ENCODE measurements at places on chromosomes 5 and 9. TPM values are rescaled to one million over a fixed set of nuclear protein-coding genes. Genes with fewer than 3 reads are reported as not detected.

Gene BSPRY
- total RNA-seq, result 0.19 TPM

Gene KLF9
- total RNA-seq, result 122 TPM

Gene CCDC192
- total RNA-seq, result not detected

Gene LCN12
- 0.71 TPM for total RNA-seq

Gene GLDC
- 0.63 TPM for total RNA-seq

Gene CNTNAP3
- total RNA-seq, result 9.3 TPM

- no peak for DNase-seq
- H3K36me3 ChIP-seq, result no peaks in the 10 kb centered on the region
- no peaks in the 10 kb centered on the region for H3K27me3 ChIP-seq
- no peak overlapping the region for H3K4me3 ChIP-seq
- no peak overlapping the region for H3K27ac ChIP-seq
Observed at GRCh38 chr5:165616490-165617405, 2111.3 kb downstream of the MAT2B start.

DNA sequence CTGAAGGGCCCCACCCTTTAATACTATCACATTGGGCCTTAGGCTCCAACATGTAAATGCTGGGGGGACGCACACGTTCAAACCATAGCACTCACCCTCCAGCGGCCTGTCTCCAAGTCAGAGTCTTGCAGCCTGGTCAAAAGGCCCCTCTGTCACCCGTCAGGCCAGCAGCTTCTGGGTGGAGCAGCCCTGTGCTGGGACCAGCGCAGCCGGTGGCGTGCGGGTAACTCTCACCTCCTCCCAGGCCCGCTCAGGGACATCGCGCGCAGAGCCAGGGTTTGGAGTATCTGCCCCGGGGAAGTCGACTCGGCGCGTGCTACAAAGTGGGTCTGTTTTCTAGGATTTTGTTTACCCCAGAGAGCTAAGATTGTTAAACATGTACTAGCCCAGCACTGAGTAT, 93.0 kb upstream of the COL5A1 start:
- no peaks in the 10 kb centered on the region for H3K27me3 ChIP-seq
- H3K27ac ChIP-seq, result no peak overlapping the region
- no peaks in the 10 kb centered on the region for H3K36me3 ChIP-seq
- H3K4me3 ChIP-seq, result no peak overlapping the region

DNA sequence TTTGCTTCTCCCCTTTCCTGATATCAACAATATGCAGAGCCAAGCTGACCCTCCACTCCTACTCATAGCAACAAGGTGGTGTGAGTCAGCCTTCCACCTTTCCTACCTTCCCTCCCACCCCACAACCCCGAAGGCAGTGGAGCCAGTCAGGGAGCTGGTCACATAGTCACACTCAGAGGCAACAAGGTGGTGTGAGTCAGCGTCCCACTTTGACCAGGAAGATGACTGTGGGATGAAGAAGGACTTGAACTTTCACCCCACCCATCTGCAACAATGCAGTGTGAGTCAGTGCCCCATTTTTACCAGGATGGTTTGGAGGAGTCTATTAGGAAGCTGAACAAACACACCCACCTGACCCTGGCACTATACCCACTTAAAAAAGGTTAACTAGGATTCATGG, 30.1 kb upstream of the ZNF782 start:
- no peak for DNase-seq
- no peaks in the 10 kb centered on the region for H3K4me1 ChIP-seq
- no peaks in the 10 kb centered on the region for H3K27me3 ChIP-seq
- H3K4me3 ChIP-seq, result no peak overlapping the region
- H3K27ac ChIP-seq, result no peak overlapping the region

GRCh38 chr9:124625087-124625486, 117.9 kb upstream of the NR5A1 start:
- H3K27me3 ChIP-seq, result no peaks in the 10 kb centered on the region
- no peak overlapping the region for H3K27ac ChIP-seq
- no peaks in the 10 kb centered on the region for H3K4me1 ChIP-seq
- DNase-seq, result no peak
- no peaks in the 10 kb centered on the region for H3K36me3 ChIP-seq

DNA sequence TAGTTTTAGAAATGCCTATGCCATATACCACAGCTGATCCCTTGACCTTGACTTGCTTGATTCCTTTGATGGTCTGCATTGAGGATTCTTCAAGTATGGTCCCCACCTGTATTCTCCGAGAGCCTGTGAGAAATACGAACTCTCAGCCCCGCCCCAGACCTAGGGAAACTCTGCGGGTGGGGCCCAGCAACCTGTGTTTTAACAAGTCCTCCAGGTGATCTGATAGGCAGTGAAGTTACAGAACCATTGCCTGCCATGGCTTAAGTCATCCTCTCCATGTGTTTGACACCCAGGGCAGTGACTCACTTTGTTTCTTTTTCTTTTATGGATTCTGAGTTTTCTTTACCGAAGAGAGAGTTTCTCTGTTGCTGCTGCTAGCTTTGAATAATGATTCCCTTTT, 18.5 kb downstream of the FRMPD1 start:
- H3K27ac ChIP-seq, result no peak overlapping the region
- H3K4me1 ChIP-seq, result no peaks in the 10 kb centered on the region
- H3K36me3 ChIP-seq, result no peaks in the 10 kb centered on the region

DNA sequence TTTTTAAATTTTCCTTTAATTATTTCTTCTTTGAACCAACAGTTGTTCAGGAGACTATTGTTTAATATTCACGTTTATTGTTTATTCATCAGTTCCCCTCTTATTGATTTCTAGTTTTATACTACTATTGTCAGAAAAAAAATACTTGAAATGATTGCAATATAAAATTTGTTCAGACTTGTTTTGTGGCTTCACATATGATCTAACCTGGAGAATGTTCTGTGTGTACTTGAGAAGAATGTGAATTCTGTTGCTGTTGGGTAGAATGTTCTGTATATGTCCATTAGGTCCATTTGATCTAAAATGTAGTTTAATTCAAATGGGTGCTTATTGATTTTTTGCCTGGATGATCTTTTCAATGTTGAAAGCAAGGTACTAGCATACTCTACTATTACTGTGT, 408.7 kb upstream of the RIOK2 start:
- H3K27me3 ChIP-seq, result no peaks in the 10 kb centered on the region
- H3K36me3 ChIP-seq, result no peaks in the 10 kb centered on the region
- no peak overlapping the region for H3K4me3 ChIP-seq
- no peak overlapping the region for H3K27ac ChIP-seq

- H3K4me3 ChIP-seq, result no peak overlapping the region
- DNase-seq, result no peak
- no peaks in the 10 kb centered on the region for H3K36me3 ChIP-seq
- H3K27ac ChIP-seq, result no peak overlapping the region
- H3K27me3 ChIP-seq, result no peaks in the 10 kb centered on the region
- no peaks in the 10 kb centered on the region for H3K4me1 ChIP-seq
Observed at GRCh38 chr5:37247036-37247435, 2.1 kb downstream of the CPLANE1 start.

DNA sequence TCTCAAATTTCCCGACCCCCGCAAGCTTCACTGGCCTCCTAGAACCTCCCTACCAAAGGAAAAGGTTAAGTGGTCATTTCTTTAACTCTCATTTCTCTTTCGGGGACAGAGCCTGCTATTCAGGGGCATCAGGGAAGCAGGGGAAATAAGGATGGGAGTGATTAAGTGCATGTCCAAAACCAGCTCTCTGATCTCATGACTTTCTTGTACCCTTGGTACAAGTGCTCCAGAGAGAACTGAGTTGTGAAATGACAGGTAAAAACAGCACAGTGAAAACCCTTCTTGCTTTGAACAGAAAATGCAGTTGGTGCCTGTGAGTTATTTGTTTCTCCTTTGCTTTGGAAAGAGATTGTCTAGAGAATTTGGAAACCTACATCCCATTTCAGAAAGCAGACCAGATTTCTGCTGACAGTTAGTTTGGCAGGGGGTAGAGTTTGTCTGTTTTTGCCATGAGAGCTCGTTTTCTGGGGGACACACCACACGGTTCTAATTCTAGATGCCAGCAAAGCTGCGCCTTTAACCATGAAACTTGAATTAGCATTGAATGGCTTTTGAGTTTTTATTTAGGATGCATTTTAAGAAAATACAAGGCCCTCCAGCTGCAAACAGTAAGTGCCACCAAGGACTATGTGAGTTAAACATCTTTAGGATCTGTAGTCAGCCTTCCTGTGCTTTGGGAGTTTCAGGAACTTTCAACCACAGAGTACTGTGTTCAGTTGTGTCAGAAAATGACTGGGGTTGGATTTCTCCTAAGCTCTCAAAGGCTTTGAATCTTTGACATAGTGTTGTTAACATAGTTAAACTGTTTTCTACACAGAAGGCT, 161.7 kb upstream of the LHFPL2 start:
- DNase-seq, result no peak
- no peak overlapping the region for H3K27ac ChIP-seq
- H3K4me1 ChIP-seq, result no peaks in the 10 kb centered on the region
- H3K4me3 ChIP-seq, result no peak overlapping the region
- no peaks in the 10 kb centered on the region for H3K36me3 ChIP-seq

DNA sequence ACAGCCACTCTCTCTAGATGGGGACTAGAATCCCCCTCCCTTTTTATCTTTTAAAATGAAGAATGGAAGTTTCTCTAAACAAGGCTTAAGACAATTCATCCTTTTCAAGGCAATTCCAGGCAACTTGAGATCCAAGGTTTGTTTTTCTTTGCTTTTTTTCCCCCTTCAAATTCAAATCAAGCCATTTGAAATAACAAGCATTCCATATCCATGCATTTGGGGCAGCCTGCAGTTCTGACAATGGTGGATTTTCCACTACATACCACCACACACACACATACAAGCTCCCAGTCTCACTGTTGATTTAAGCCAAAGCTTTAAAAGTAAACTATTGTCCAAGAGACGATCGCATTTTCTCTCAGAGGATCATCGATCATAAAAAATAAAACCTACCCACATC, 424 bp downstream of the INSYN2B start:
- H3K27me3 ChIP-seq, result no peaks in the 10 kb centered on the region
- no peak overlapping the region for H3K27ac ChIP-seq
- no peak for DNase-seq
- no peak overlapping the region for H3K4me3 ChIP-seq

- no peaks in the 10 kb centered on the region for H3K36me3 ChIP-seq
- no peak for DNase-seq
- no peak overlapping the region for H3K4me3 ChIP-seq
- H3K4me1 ChIP-seq, result no peaks in the 10 kb centered on the region
- H3K27ac ChIP-seq, result no peak overlapping the region
Observed at GRCh38 chr5:137611011-137611580, 112.0 kb upstream of the SPOCK1 start.

DNA sequence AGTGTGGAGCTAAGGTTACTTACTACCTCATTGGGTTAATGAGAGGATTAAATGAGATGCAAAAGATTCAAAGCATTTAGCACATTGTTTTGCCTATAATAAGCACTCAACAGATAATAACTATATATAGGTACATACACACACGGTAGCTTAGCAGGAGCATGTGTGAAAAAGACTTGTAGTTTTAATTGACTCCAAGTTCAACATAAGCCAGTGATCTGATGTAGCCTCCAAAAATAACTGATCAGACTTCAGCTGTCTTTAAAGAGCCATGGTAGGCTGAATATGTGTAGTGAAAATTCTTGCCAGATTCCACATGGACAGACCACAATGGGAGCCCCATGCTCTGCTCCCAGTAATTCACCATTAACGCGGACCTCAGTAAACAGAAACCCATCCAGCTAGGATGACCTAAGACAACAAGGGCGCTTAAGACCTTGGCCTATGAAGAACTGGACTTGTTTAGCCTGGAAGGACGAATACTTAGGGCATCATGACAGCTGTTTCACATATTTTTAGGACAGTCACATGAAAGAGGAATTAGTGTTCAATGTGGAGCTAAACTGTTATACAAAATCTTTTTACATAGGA, 115.1 kb upstream of the ZNF366 start:
- no peaks in the 10 kb centered on the region for H3K36me3 ChIP-seq
- no peak overlapping the region for H3K27ac ChIP-seq
- DNase-seq, result no peak
- no peaks in the 10 kb centered on the region for H3K4me1 ChIP-seq
- no peaks in the 10 kb centered on the region for H3K27me3 ChIP-seq

DNA sequence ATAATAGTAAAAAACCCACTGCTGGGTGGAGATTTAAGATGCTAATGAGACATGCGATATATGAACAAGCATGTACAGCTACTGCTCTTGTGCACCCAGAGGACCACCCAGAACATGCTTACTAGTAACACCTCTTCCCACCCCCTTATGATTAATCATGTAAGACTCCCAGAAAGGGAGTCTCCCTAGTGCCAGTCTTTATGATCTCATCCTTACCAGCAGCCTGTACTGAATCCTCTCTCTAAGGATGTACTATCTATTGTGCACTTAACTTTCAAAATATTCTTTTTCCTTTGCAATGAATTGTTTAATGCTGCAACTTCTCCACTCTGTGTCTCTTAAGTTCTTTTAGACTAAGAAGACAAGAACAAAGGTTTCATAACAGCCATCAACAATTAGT, 9.1 kb upstream of the MAT2B start:
- no peaks in the 10 kb centered on the region for H3K27me3 ChIP-seq
- H3K27ac ChIP-seq, result no peak overlapping the region
- H3K4me1 ChIP-seq, result no peaks in the 10 kb centered on the region

GRCh38 chr9:89891591-89892304, 286.9 kb downstream of the GADD45G start:
- no peaks in the 10 kb centered on the region for H3K36me3 ChIP-seq
- no peak overlapping the region for H3K4me3 ChIP-seq
- H3K27ac ChIP-seq, result no peak overlapping the region

GRCh38 chr9:132505991-132506655, 76.3 kb upstream of the BARHL1 start:
- no peaks in the 10 kb centered on the region for H3K27me3 ChIP-seq
- no peaks in the 10 kb centered on the region for H3K4me1 ChIP-seq
- H3K36me3 ChIP-seq, result no peaks in the 10 kb centered on the region
- H3K27ac ChIP-seq, result no peak overlapping the region

GRCh38 chr5:114311968-114312367, 49.9 kb upstream of the KCNN2 start:
- no peaks in the 10 kb centered on the region for H3K4me1 ChIP-seq
- no peak for DNase-seq
- H3K36me3 ChIP-seq, result no peaks in the 10 kb centered on the region
- no peak overlapping the region for H3K4me3 ChIP-seq
- no peak overlapping the region for H3K27ac ChIP-seq

GRCh38 chr9:38382141-38382540, 10.4 kb upstream of the ALDH1B1 start:
- H3K36me3 ChIP-seq, result no peaks in the 10 kb centered on the region
- peak overlapping the region; percentile 93 for H3K27ac ChIP-seq
- no peaks in the 10 kb centered on the region for H3K4me1 ChIP-seq
- H3K27me3 ChIP-seq, result no peaks in the 10 kb centered on the region
- no peak overlapping the region for H3K4me3 ChIP-seq
- no peak for DNase-seq

DNA sequence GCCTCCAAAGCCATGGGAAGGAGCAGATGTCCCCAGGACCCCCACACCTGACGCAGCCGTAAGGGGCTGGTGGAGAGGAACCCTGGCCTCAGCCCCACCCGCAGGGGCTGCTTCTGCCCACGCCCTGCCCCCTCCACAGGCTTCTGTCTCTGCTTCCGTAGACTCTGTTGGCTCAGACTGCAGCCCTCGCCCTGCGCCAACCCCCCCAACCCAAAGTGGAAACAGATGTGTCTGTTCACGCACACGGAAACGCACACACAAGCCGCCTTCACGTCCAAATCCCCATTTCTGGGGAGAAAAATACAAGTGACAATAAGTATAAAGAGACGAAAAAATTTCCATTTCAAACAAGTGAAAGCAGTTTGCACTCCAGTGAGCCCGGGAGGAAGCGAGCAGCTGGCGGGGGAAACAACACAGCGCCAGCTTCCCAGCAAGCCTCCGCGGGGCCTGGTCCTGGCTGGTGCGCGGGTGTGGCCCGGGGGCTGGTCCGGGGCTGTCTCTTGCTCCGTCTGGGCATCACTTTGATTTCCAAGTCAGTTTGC, 32.6 kb upstream of the RXRA start:
- no peak overlapping the region for H3K27ac ChIP-seq
- H3K27me3 ChIP-seq, result no peaks in the 10 kb centered on the region
- H3K36me3 ChIP-seq, result no peaks in the 10 kb centered on the region
- DNase-seq, result peak; percentile 79

Measured in aorta (tissue), 5 donors.